ENCODE measurements at places on chromosomes 7 and 10. TPM values are rescaled to one million over a fixed set of nuclear protein-coding genes. Genes with fewer than 3 reads are reported as not detected.

STARD3NL gene
- total RNA-seq: 91.9 TPM

DNA sequence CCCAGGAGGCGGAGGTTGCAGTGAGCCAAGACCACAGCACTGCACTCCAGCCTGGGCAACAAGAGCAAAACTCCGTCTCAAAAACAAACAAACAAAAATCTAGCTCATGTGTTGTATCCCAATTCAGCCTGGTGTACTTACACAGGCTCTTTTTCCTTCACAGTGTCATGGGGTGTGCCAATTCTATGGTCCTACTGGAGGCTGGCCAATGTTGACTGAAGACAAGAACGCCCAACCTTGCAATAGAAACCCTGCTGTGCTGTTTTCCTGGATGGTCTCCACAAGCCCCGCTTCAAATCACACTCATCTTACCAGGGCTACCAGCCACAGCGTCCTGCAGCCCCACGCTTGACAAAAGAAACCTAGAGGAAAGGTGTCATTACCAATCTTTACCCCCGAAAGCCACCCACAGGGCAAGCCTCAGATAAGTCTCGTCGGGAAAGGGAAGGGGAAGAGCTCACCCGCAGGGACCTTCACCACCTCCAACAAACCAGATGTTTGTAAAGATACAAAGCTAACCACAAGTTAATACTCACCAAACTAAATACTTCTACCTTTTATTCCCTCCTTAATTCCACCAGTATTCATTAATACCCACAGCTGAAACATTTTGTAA is 64.8 kb downstream of the TNS3 start:
- DNase-seq: peak; percentile 58

- peak; percentile 22 for DNase-seq
These were observed 13.8 kb upstream of the HOXA2 start for GRCh38 chr7:27116031-27116961.

GRCh38 chr7:132160611-132161532 is 415.4 kb downstream of the PLXNA4 start:
- DNase-seq: peak; percentile 23

GRCh38 chr10:86254081-86254480 is 112.5 kb downstream of the GRID1 start:
- no peak for DNase-seq
